Activated T-cell treated with anti-CD3 and anti-CD28 coated beads, Interleukin-2, amount 50 U/mL, for 1 hour (primary cell): ENCODE measurements at places on chromosomes 16 and 17.

DNA sequence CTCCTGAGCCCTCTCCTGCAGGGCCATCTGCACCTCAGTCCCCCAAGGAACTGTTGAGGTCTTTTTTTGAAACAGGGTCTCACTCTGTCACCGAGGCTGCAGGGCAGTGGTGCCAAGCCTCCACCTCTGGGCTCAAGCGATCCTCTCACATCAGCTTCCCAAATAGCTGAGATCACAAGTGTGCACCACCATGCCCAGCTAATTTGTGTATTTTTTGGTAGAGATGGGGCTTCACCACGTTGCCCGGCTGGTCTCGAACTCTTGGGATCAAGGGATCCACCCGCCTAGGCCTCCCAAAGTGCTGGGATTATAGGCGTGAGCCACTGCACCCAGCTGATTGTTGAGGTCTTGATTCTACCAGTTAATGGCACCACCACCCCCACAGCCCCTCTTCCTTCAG lies 27.9 kb upstream of the ENDOV start:
- peak; percentile 10 for DNase-seq

- DNase-seq, result no peak
Measured at GRCh38 chr16:8646326-8647053, 25.0 kb downstream of the METTL22 start.

GRCh38 chr17:48715496-48716399 lies 6.6 kb downstream of the PRAC1 start:
- no peak for DNase-seq

- no peak for DNase-seq
Measured at GRCh38 chr16:11597235-11598095, 10.7 kb upstream of the LITAF start.

DNA sequence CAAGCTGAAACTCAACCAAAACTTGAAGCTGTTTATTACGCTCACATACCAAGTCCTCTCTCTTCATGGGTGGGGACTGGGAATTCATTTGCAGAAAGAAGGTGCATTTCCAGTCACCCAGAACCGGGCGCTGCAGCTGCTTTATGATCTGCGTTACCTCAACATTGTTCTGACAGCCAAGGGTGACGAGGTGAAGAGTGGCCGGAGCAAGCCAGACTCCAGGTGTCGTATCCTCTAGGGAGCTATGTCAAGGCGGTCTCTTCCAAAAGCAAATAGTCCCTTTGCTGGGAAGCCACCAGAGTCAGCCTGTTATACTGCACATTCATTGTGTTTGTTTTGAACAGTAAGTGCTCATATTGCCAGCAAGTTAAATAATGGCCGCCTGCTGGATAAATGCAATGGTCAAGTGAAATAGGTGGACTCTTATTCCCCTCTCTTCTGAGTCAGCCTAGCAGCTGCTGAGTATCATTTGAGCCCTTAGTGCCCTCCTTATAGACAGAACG lies 12.7 kb downstream of the COG1 start:
- DNase-seq, result no peak

DNA sequence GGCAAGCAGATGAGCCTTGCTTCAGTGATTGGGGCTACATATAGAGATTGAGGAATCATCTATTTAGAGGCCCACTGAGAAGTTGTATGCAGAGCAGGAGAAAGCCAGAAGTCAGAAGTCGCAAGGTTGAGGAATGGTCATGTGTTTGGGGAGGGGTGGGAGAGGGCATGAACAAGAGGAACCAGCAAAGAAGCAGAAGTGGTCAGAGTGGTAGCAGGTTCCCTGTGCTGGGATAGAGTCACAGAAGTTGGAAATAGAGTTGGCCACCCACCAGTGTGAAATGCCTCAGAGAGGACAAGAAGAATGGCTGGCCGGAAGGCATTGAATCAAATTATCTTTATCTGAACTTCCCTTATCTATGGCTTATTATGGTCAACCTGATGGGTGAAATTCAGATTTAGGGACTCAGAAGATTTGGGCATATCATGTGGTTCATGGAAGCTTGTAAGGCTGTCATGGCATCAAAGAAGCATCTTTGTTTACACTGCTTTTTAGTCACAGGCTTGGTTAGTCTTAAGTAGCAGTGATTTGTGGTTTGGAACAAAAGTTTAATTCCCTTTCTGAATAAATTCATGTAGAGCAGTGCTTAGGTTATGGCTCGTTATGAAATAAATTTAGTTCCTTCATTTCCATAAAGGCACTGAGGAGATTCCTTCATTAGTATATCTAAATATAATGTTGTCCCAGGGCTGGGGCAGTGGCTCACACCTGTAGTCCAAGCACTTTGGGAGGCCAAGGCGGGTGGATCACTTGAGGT lies 19.7 kb downstream of the MAP3K3 start:
- no peak for DNase-seq

DNA sequence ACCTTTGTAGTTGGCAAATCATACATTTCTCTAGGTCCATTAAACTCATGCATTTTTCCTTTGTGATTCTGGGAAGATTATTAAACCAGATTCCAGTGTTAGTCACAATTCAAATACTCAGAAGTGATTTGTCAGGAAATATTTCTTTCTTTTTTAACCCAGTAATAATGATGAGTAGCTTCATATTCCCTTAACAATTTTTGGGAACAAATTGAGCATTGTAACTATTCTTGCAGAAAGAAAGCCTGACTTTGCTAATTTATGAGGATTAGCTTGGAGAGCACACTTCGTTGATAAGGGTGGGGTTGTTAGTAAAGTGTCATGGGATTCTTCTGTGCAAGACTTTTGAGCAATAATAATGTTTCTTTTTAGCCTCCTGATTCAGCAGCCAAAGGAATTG lies 18.7 kb upstream of the KRT24 start:
- no peak for DNase-seq

DNA sequence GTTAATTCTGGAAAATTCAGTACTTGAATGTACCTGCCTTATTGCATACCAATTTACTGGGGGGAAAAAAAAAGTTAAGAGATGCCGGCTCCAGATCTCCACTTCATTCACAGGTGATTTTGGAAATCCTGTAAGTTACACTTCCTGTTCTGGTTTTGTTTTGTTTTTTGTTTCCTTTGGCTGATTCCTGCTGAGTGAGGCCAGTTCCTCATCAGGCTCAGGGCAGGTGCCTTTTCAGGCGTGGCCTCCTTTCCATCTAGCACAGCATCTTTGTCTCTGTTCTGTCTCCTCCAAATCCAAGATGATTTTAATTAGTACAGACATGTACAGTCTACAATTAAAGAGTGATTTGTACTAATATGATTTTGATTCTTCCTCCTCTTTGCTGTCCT lies 19.2 kb downstream of the CYB561 start:
- DNase-seq, result no peak

DNA sequence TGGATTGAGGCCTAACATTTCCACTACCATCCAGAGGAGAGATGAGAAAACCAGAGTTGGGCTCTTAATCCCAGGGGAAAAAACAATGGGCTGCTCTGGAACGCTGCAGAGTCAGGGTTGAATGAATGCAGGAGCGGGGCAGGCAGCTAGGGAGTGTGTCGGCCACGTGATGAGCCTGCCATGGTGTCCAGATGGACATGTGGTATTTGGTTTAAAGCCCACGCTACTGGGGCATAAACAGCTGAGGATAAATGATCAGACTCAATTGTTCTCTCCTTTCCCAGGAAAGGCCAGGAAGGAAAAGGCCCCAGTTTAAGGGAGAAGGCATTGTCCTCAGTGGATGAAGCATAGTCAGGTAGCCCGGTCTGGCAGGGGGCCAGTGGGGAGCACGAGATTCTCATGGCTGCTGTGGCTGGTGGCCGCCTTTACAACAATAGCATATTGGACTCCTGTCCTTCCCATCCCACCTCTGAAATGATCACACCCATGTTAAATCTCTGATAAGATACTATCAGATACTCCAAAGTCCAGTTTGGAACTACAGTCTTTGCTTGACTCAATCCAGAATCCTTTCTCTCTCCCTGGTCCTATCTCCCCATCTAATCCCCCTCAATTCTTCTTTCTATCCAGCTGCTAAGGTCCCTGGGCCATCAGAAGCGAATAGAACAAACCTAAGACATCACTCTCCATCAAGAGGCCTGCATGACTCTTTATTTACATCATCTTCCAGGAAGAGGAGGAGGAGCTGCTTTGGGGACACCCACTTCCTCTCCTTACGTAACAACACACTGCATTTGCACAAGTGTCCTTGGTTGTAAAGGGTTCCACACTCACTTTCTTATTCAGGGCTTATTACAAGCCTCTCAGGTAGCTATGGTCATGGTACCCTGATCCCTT lies 20.4 kb downstream of the CA4 start:
- DNase-seq, result no peak

GRCh38 chr17:19313746-19314651 lies 48.5 kb downstream of the B9D1 start:
- DNase-seq, result no peak

DNA sequence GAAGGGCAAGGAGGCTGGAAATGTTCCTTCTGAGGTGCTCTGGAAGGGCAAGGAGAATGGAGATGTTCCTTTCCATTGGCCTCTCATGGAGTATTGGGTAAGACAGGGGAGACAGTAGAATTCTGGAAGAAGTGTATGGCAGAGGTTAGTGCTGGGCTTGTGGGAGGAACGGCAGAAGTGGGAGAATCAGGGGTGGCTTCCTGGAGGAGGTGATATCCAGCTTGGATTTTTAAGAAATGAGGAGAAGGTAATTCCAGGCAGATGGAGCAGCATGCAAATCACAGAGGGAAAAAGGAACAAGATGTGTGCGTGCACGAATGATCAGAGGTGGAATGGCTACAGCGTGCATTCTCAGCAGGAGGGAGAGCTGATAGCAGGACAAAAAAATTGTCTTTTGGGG lies 45.1 kb upstream of the ASIC2 start:
- DNase-seq, result no peak

DNA sequence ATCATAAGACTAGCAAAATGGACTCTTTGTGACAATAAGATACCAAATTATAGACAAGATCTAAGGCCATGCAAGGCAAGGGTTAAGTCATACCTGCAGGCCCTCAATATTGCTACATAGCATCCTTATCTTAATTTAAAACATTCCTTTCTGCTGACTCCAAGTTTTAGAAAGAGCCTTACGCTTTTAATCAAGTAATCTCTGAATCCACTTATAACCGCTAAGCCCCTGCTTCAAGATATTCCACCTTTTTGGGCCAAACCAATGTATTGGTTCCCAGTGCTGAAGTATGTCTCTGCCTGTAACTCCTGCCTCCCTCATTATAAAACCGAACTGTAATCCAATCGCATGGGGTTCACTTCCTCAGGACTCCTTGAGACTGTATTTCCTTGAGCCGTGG lies 255.4 kb downstream of the PHKB start:
- DNase-seq, result no peak

GRCh38 chr17:43721537-43722268 lies 36.9 kb downstream of the SOST start:
- no peak for DNase-seq

- DNase-seq, result peak; percentile 85
Measured at GRCh38 chr17:8158267-8159031, 4.3 kb downstream of the VAMP2 start.

GRCh38 chr16:66220702-66221101 lies 145.8 kb upstream of the CDH5 start:
- DNase-seq, result no peak

- no peak for DNase-seq
Measured at GRCh38 chr17:69423450-69423849, 9.0 kb downstream of the MAP2K6 start.

DNA sequence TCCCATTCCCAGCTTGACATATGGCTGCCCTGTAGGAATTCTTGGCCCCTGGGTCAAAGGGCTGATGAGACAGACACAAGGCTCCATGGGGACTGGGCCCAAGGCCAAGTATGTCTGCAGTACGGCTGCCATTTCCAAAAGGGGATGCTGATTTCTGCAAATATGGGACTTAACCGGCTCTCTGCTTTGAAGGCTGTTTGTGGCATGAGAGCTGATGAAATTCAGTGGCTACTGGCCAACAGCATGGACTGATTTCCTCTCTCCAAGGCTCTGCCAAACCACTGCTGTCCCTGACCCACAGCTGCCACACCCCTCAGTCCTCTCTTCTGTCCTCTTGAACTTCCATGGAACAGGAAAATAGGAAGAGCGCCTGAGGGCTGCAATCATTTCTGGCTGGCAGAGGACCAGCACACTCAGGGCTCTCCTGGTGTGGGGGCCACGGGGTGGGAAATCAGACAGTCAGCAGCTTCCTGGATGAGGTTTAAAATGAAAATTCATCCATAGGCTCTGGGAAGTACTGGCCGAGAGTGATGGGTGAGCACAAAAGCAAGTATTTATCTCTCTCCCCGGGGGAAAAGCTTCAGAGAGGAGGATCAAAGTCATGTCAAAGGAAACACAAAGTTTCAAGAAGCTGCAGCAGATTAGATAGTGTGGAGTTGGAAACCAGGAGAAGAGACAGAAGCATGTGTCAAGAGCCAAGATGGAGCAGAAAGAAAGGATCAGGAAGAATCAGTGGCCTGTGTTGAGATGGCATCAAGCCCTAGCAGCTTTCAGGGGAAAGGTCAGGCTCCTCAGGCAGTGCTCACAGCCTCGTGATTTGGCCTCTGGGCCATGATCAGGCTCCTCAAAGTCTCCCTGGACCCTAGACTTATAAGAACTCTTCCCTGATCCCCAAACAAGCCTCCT lies 64.1 kb upstream of the SREBF1 start:
- no peak for DNase-seq

GRCh38 chr17:61832463-61832862 lies 30.9 kb downstream of the BRIP1 start:
- DNase-seq, result no peak

- DNase-seq, result no peak
Measured at GRCh38 chr17:43354371-43354770, 44.4 kb upstream of the ARL4D start.

DNA sequence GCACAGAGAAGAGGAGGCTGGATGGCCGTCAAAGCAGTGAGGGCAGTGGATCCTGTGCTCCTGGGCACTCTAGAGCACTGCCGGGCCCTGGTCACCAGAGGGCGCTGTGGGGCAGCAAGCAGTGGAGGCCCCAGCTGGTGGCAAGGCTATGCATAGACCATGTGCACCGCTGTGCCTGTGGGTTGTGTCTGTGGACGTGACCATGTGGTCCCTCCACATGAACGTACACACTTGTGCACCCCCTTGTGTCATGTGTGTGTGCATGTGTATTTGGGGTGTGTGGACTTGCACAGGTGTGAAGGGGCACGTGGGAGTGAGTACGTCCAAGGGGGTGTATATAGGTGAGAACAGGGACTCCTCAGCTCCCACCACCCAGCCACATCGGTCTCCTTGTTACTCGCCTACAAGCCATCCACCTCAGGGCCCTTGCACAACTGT lies 4.4 kb upstream of the MAP2K3 start:
- DNase-seq, result peak; percentile 90

GRCh38 chr16:27154705-27155521 lies 48.4 kb upstream of the KDM8 start:
- DNase-seq, result peak; percentile 81

GRCh38 chr17:39687101-39687545 lies 734 bp downstream of the PGAP3 start:
- no peak for DNase-seq
